ENCODE measurements at places on chromosomes 2 and 18. TPM values are rescaled to one million over a fixed set of nuclear protein-coding genes. Genes with fewer than 3 reads are reported as not detected.
A peak's percentile ranks its signal among the peaks of the same experiment; 100 is the strongest.

Gene HOXD10
- 9.3 TPM for total RNA-seq

- no peak for DNase-seq
Measured at GRCh38 chr2:191991442-191991841, 144.6 kb upstream of the CAVIN2 start.

Gene PROKR1
- total RNA-seq = not detected

- peak; percentile 10 for DNase-seq
Measured at GRCh38 chr2:164073101-164074074, 337.6 kb upstream of the FIGN start.

DNA sequence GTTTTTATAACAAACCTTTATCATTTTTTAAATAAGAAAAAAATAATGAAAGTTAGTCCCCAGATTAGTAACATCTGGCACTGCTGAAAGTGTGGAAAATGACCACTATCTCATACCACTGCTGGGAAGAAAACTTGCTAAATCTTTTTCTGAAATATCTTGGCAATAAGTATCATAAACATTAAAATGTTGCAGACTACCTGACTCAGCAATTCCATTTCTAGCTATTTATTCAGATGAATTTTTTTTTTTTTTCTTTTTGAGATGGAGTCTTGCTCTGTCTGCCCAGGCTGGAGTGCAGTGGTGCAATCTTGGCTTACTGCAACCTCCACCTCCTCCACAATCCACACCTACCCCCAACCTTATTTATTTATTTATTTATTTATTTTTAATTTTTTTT lies 35.3 kb upstream of the SOS1 start:
- DNase-seq = no peak

- peak; percentile 66 for DNase-seq
Measured at GRCh38 chr2:23905155-23905554, 21.8 kb downstream of the ATAD2B start.

DNA sequence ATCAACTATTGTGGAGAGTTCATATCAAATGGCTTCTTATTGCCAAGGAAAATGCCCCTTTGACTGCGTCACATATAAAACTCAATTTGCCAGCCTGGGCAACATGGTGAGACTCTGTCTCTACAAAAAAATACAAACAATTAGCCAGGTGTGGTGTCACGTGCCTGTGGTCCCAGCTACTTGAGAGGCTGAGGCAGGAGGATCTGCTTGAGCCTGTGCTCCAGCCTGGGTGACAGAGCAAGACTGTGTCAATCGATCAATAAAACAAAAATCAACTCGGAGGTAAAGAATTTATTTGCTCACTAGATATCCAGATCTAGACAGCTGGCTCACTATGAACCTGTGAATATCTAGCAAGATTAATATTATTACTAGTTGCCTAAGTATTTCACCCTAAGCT lies 1.7 kb upstream of the ZCCHC2 start:
- DNase-seq = no peak

GRCh38 chr2:127592761-127593227 lies 53.2 kb upstream of the GPR17 start:
- DNase-seq = no peak

- DNase-seq = no peak
Measured at GRCh38 chr2:238081150-238081549, 19.0 kb upstream of the ESPNL start.

DNA sequence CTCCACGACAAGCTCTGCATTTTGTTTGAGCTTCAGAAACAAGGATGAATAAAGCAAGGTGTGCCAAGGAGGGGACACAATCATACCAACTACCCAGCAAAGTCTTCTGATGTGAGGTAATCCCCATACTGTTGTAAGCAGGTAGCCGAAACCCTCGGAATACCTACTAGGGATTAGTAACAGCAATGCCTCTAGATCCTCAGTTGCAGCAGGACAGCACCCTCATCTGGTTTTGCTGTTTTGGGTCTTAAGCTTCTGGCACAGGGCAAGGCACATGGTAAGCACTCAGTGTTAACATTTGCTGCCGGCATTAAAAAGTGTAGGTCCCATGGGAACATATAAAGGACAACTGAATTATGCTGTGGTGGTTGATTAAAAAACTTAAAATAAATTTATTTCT lies 16.0 kb upstream of the LINC00305 start:
- no peak for DNase-seq

GRCh38 chr2:235191978-235192377 lies 240.2 kb downstream of the SH3BP4 start:
- no peak for DNase-seq

Gene TMBIM1
- total RNA-seq = 132 TPM

Gene KRCC1
- total RNA-seq = 23.8 TPM

Gene ANO7
- 0.62 TPM for total RNA-seq

Gene ASB18
- total RNA-seq = not detected

Gene TXNDC2
- total RNA-seq = 1.6 TPM

All from M059J (cell line).